NCI-H1694 (cell line): ENCODE measurements at places on chromosomes 2 and 18.

DNA sequence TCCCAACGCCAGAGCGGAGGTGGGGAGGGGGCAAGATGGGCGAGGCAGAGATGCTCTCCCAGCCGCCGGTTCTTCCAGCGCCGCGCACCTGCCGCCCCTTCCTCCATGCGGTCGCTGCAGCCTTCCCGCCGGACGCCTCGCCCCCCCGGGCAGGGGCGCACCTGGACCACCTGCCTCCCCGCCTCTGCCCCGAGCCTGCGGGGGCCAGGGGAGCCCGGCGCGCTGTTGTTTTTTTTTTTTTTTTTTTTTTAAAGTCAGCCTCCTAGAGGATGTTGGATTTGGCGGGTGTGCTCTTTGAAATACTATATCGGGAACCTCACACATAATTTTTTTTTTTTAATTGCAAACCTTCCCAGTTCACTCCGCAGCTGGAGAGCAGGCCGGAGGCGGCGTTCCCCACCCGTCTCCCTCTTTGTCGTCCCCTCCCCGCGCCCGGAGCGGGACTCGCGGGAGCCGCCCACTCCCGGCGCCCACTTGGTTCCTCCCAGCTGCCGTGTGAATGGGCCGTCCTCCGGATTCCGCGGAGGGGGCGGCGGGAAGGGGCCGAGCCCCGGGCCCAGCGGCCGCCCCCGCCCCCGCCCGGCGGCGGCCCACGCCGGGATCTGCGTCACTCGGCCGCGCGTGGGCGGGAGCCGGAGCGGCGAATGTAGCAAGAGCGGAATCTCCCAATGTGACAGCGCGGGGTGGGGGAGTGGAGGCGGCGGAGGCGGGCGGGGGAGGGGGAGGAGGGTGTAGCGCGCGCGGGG is 421 bp upstream of the NAB1 start:
- DNase-seq, result peak; percentile 58

DNA sequence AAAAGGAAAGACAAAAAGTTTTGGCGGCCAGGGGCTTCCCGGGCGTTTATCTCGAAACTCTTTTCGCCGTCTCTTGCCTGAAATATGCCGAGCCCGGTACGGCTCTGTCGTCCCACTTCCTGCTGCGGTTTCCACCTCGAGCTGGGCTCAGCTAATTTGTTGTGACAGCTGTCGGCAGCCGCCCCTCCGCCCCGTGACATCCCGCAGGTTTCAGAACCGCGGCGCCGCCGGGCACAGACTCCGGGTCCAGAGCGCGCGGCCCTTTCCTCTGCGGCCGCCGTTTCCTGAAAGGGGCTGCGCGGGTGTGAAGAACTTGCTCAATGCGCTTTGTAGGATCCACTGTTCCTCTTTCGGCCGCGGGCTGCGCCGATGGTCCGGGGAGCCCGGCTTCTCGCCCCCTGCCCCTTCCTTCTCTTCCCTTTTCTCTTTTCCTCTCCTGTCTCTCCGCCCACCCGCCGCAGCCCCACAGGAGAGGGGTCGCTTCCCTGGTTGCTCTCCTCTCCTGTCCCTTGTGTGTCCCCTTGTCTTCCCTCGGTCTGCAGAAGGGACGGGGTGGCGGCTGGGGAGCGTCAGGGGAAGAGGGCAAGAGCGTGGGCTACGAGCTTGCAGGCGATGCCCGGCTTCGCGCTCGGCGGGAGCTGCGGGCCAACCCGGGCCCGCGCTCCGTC is 648 bp downstream of the ARID5A start:
- no peak for DNase-seq

DNA sequence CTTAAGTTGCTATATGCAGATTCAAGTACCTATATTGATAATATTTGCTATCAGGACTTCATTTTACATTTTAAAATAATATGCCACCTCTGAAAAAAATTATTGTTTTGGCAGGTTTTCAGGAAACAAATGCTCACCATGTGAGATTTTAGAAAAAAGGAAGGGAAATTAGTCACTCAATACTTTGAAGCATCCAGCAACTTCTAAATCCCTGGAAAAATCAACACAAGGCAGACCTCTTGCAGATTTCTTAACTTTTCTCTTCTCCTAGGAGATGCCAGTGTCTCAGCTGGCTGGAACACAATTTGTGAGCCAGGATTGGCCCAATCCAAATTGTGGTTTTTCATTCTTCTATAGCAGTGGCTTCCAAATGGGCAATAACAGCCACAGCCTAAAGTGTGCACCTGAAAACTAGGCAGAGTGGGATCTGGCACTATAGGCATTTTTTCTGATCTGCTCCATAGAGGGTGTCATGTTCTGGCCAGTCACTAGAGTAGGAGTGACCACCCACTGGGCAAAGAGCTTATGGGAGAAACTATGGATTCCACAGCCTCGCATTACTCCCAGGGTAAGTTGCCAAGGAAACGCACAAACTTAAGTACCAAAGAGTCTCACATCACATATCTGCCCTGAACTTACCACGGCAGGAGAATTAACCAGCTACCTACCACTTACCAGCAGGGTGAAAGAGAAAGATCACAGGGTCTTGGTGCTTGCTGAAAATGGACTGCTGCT is 28.1 kb upstream of the THOC1 start:
- no peak for DNase-seq

GRCh38 chr2:88818381-88818780 is 126.9 kb downstream of the RPIA start:
- DNase-seq, result no peak

DNA sequence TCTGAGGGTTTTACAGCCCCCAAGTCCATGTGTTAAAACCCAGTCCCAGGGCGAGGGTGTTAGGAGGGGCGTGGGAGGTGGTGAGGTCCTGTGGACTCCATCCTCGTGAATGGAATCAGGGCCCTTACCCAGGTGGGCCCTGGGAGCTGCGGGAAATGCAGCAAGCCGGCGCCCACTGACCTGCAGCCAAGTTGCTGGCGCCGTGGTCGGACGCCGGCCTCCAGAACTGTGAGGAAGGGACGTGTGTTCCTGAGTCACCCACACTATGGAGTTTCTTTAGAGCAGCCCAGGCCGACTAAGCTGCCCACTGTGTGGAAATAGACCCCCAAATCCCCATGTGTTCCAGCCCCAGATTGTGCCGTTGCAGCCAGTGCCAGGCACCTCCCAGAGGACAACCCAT is 26.4 kb downstream of the CTDP1 start:
- no peak for DNase-seq

GRCh38 chr2:119078796-119079195 is 79.8 kb downstream of the C1QL2 start:
- no peak for DNase-seq

DNA sequence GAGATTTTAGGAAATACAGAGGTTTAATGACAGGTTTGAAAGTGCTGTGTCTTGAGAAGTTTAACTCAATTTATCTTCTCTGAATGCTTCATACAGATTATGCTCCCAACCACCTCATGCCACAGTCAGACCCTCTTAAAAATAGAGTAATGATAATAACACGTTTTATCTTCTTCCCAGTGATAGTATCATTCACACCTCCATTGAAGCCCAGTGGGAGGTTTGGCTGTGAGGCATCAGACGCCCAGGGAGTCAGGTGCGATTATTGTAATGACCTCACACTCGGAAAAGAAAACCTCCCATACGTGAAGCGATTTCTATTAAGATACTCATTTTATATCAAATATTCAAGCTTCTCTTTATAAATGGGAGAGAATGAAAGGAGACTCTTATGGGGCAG is 366.3 kb downstream of the SETBP1 start:
- DNase-seq, result no peak

DNA sequence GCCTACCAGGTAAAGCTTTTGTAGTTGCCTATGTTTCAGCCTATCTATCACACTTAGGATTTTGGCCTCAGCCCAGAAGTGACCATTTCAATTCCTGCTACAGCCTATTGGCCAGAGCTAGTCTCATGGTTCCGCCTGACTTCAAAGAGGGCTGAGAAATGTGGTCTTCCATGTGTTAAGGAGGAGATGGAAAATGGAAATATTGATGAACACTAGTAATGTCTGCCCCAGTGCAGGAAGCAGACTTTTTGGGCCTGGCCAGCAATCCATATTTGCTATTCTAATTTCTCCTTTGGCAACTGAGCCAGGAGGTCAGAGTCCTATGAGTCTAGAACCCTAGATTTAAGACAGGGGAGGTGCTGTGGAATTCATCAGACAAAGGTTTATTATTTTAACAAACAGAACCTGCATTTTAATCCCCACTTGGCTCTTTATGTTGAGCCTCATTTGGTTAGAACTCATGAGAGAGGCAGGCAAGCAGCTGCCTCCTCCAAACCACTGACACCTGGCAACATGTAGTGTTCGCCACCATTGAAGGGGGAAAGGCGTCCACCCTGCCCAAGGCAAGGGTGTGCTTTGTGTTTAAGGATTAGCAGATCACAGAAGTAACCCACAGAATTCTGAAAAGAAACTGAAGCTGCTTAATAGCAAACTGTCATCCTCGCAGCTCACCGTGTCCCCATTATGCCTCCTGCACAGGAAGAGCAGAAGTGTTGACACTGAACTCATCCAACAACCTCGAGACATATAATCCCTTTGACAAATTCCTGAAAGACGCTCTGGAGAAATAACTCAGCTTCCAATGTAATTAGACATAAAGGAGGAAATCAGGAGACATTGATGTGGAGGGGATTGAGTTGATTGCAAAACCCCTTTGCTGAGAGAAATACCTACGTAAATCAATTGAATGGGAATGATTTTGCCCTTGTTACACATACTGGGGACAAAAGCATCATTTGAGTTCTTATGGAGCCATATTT is 47.7 kb upstream of the SCG2 start:
- DNase-seq, result no peak

DNA sequence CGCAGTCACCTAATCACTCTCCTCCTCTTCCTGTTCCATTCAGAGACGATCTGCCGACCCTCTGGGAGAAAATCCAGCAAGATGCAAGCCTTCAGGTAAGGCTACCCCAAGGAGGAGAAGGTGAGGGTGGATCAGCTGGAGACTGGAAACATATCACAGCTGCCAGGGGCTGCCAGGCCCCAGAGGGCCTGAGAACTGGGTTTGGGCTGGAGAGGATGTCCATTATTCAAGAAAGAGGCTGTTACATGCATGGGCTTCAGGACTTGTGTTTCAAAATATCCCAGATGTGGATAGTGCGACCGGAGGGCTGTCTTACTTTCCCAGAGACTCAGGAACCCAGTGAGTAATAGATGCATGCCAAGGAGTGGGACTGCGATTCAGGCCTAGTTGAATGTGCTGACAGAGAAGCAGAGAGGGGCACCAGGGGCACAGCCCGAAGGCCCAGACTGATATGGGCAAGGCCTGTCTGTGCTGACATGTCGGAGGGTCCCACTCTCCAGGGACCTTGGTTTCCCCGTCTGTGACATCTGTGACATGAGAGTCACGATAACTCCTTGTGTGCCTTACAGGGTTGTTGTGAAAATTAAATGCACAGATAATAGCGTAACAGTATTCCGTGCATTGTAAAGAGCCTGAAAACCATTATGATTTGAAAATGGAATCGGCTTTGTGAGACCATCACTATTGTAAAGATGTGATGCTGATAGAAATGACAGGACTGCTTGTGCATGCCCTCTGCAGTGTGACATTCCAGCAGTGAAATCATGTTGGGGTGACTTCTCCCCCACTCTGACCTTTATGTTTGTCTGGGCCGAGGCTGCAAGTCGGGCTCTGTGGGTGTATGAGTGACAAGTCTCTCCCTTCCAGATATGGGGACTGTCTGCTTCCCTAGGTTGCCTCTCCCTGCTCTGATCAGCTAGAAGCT is 510 bp downstream of the IL1RN start:
- DNase-seq, result no peak

- no peak for DNase-seq
These were observed 46.1 kb upstream of the TBC1D8 start for GRCh38 chr2:101197215-101197745.

DNA sequence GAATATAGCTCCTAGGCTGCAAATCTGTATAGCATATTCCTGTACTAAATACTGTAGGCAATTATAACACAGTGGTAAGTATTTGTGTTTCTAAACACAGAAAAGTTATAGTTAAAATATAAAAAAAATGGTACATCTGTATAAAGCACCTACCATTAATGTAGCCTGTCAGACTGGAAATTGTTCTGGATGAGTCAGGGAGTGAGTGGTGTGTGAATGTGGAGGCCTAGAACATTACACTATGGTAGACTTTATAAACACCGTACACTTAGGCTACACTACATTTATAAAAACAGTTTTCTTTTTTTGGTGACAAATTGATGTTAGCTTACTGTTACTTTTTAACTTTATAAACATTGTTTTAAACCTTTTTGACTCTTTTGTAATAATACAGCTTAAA is 226.3 kb downstream of the CCDC85A start:
- no peak for DNase-seq

DNA sequence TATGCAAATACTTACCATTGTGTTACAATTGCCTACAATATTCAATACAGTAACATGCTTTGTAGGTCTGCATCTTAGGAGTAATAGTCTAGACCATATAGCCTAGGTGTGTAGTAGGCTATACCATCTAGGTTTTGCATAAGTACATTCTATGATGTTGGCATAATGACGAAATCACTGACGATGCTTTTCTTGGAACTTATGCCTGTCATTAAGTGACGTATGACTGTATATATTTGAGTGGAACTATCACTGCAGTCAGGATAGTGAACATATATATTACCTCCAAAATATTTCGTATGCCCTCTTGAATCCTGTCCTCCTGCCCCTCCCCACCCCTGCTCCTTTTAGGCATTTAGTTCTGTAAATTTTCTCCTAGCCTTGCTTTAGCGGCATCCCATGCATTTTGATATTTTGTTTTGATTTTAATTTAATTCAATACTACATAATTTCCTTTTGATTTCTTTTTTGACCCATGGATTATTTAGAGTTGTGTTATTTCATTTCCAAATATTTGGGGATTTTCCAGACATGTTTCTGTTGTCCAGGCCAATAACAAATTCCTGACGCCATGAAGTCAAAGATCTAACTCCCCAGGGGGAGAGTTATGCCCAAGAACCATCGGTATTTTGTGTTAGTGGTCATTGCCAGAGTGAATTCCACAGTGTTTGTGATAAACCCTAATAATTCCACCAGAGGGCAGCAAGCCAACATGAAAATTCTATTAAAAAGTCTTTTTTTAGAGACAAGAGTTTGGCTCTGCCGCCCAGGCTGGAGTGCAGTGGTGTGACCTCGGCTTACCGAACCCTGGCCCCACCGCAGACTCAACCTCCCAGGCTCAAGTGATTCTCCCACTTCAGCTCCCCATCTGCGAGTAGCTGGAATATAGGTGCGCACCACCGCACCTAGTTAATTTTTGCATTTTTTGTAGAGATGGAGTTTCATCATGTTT is 24.2 kb upstream of the CASP8 start:
- peak; percentile 80 for DNase-seq

DNA sequence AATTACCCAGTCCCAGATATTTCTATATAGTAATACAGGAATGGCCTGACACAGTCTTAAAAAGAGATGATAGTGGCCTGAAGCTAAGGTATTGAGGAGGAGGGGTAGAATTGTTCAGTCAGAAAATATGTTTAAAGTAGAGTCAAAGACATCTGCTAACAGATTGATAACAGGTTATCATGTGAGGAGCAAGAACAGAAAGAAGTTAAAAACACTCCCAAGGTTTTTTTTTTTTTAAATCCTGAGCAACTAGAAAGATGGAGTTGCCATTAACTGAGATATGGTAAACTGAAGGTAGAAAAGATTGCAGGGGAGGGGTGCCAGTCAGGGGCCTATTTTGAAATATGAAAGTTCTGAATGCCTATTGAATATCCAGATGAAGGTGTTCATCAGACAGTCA is 43.1 kb downstream of the SP3 start:
- DNase-seq, result no peak
